ENCODE measurements at places on chromosomes 12 and 14.

DNA sequence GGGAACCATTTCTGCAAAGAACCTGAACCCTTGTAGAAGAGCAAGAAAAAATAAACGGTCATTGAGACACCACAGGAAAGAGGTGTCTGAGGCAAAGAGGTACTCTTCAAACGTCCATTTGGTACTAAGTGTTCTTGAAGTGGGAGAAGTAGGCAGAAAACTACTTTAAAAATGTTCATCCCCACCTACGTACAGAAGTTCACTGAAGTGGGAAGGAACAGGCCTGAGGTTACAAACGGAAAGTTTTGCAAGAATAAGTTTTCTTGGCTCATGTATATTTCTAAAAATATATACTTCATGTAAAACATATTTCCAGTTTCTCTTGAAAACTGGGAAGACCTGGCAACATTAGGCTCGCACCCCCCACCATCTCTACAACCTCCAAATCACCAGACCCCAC is 61.2 kb downstream of the STXBP6 start:
- DNase-seq, result no peak

DNA sequence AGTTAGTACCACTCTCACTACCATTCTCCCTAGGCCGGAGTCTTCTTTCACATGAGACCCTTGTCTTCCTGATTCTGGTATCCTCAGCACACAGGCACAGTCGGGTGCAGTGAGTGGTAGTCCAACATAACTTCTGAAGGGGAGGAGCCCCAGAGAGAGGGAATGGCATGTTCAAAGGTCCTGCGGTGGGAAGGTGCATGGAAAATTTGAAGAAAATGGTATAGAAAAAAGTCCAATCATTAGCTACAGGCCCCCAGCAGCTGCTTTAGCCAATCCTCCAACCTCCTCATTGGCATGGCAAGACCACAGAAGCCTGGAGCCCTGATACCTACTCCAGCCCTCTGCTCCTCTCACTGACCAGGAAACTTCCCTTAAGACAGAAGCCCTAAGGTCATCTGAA is 96.6 kb downstream of the ZFP36L1 start:
- no peak for DNase-seq

- DNase-seq, result no peak
Measured at GRCh38 chr12:131642101-131642540, 68.8 kb upstream of the SFSWAP start.

DNA sequence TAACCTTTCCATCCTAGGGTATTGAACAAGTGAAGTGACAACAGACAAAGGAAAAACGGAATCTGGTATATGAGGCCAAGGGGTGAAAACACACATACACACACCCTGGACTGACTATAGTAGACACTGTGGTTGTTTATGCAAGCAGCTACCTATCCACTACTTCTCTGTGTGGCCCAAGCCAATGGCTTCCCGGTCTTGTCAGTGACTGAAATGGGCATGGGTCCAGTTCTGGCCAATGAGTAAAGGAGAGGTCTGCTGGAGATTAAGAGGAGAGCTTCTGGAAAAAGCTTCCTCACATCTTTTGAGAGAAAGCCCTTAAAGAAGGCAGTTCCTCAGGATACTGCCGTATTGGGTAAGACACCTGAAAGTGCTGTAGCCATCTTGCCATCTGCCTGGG is 19.3 kb downstream of the MBIP start:
- no peak for DNase-seq

DNA sequence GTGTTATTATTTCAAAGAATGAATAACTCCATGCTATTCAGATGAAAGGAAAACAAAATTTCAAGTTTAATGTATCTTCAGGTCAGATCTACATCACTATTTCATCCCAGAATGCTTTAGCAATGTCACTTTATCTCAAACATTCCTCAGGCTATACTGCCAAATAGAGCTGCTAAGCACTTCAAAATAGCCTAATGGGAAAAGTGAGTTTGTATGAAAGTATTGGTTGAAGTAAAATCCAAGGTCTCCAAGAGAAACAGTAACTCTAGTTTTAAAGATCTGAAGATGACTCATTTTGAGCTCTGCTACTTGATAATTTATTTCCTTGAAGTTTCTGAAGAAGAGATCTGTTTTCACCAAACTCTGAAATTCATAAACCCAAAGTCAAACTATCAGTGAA is 466.2 kb upstream of the FOXG1 start:
- no peak for DNase-seq

DNA sequence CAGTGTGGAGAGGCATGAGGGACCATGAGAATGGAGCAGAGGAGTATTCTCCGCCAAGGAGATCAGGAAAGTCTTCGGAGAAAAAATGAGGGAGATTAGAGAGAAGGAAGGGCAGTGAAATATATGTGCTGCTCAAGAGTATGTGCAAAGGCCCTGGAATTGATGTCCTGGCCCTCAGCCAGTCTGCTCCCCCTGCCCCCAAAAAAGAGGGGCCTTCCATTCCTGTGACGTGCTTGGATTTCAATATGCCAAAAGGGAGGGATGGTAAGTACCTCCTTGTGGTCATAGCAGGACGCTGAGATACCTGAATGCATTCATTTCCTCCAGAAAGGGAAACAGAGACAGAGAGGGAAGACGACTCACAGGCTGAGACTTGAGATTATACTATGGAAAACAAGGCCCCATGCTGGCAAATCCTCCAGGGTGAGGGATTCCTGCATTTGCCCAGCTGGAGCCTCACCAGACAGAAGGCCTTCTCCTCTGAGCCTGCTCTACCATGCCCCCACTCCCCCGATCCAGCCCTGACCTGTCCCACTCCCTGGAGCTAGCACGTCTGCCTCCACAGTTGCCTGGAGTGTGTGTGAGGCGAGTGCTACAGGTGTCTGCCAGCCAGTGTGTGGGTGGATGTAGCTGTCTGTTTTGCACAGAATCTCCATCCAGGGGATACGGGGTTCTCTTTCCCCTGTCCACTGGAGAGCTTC is 3.9 kb upstream of the RARG start:
- no peak for DNase-seq

DNA sequence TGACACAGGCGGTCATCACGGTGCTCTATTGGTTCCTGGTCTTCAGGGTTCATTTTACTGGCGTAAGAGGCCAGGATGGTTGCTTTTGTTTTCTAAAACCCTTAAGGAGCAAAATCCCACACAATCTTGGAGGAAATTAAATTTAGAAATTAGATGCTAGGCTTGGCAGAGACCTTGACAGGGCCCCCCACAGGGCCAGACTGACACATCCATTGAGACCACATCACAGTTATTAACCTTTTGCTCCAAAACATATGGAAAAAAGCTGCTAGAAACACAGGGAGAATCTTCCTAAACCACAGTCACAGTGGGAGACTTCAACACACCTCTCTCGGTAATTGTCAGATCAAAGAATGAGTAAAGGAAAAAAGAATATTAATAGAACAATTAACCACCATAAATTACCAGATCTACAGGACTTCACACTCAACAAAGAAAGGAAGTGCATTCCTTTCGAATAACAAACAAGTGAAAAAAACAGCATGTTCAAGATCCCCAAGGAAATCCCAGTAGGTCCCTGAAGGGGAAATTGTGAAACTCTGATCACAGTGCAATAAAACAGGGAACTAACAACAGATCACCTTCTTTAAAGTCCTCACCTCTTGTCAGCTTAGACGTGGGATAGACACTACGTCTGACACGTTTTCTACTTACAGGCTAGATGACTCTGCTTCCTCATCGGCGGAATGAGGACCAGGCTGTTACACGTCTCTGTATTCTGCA is 40.2 kb upstream of the TMEM179 start:
- DNase-seq, result no peak

DNA sequence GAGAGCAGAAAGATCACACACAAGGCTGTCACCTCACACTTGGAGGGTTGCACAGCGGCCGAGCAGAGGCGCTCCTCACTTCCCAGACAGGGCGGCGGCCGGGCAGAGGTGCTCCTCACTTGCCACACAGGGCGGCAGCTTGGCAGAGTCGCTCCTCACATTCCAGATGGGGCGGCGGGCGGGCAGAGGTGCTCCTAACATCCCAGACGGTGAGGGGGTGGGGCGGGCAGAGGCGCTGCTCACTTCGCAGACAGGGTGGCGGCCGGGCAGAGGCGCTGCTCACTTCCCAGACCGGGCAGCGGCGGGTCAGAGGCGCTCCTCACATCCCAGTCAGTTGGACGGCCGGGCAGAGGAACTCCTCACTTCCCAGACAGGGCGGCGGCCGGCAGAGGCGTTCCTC is 9.1 kb downstream of the TMBIM4 start:
- no peak for DNase-seq

GRCh38 chr12:101714877-101715444 is 17.5 kb downstream of the CHPT1 start:
- no peak for DNase-seq

DNA sequence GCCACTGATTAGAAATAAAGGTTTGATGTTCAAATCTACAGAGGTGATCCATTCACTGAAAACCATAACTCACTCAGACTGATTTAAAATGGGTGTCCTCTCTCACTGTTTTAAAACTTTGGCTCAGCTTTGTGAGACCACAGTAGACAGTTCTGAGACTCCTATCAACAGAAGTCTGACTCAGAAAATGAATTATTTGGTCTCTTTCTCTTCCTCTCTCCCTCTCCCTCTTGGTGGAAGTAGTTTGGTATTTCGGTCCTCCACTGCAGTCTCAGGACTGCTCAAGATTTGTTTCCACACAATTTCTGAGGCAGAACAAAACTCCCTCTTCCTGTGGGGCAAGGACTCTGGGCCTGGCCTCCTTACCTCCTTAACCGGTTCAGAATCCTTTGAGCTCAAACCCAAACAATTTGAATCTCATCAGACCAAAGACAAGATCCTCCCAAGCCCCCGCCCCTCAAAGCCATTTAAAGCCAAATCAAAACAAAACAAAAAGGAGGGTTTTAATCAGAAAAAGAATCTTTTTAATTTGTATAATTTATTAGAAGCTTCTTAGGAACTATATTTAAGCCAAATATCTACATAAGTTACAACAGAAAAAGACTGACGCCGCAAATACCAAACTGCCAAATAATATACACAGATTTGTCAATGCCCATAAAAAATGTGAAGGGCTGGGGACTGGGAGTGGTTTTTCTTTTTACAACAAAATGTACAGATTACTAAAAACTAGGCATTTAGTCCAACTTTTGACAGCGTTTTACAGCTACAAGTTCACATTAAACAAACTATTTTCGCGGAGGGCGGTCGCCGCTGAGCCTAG is 3.9 kb downstream of the NKX2-1 start:
- DNase-seq, result no peak

GRCh38 chr12:16606201-16606849 is 363 bp upstream of the LMO3 start:
- DNase-seq, result no peak

DNA sequence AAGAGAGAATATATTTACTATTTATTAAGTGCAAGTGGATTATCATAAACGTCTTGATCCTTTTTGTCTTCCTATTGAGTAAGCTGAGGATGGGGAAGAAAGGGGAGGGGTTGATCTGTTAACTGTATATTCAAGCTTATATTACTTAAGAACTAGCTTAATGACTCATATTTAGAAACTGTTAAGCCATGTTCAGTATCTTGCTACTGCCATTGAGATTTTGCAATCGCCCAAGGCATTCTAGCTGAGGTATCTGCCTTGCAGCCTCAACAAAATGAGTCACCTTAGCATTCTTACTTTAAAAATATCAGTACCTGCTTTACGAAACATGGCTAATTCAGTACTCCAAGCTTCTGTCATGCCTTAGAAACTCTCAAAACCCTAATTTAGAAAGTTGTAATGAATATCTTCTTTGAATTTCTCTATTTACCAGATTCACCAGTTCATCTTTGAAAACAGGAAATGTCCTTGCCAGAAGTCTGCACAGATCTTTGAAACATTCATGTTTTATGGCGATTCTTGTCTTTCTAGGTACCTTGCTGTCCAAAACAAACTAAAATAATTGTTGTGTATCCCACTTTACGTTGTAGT is 76.1 kb downstream of the ALG10B start:
- DNase-seq, result no peak
